ENCODE measurements at places on chromosomes 11 and 22.

GRCh38 chr22:18121506-18121905, 10.9 kb downstream of the TUBA8 start:
- no peak for DNase-seq

- peak; percentile 82 for DNase-seq
Observed at GRCh38 chr11:36352922-36353321, 56.8 kb downstream of the PRR5L start.

GRCh38 chr22:50192436-50193204, 6.9 kb downstream of the TRABD start:
- DNase-seq: peak; percentile 42

GRCh38 chr11:134624166-134624920, 212.3 kb upstream of the B3GAT1 start:
- no peak for DNase-seq

DNA sequence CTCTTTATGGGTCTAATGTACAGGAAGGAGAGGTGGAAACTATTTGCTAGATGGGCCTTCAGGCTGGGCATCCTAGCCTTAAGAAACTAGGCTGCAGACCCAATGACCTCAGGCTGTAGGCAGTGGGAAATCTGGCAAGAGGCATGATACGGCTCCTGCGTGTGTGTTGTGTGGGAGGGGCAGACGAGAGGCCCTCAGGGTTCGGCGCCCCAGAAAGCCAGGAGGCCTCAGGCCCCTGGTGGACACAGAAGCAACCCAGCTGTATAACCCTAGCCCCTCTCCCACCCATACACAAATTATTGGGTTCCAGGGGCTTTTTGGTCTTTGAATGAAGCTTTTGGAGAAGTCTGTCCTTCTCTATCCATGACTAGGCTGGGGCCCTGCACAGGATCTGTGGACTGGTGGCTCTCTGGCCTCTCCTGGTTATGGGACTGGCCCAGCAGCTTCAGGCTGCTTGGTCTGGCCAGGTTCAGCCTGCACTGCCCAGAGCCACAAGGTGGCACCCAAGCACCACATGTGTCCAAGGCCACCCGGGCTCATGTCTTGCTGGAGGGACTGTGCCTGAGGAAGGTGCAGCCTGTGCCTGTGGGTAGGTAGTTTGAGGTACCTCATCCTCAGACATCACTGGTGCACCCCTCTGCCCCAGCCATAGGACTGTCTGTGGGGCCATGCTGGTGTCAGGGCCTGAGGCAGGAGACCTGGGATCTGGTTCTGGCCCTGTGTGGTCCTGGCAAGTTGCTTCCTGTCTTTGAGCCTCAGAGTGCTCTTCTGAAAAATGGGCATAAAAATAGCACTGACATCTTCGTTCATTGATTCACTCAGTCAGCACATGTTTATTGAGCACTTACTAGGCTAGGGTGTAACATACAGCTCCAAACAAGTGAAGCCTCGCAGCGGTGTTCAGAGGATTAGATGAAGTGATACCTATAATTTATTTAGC, 87.5 kb downstream of the RRM1 start:
- DNase-seq: peak; percentile 64

DNA sequence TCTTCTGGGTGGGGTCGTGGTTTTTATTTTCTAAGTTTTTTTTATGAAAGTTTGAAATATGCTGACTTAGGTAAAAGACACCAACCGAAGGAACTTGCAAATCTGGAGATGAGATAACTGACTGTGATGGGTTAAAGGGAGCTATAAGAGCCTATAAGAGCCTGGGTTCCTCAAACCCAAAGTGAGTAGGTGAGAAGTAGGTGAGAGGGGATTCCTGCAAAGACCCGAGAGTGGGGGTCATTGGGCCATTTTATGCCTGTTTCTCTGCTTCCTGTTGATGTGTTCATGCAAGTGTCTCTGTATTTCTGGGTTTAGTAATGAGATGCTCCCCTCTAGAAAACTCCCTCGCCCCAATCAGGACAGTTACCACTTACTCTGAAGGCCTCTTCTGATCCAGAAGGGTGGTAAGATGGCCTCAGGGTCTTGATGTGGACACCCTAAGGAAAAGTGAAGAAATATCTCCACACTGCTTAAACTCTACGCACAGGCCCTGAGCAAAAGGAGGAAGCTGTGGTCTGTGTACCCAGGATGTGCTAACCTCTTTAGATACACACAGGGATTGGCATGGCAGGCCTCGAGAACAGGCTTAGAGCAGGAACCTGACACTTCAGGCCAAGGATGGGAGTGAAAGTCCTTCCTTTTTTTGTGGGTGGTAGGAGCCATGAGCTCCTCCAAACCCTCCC, 1.8 kb downstream of the FLI1 start:
- DNase-seq: peak; percentile 55

- no peak for DNase-seq
Observed at GRCh38 chr11:110522471-110522870, 92.7 kb downstream of the FDX1 start.

DNA sequence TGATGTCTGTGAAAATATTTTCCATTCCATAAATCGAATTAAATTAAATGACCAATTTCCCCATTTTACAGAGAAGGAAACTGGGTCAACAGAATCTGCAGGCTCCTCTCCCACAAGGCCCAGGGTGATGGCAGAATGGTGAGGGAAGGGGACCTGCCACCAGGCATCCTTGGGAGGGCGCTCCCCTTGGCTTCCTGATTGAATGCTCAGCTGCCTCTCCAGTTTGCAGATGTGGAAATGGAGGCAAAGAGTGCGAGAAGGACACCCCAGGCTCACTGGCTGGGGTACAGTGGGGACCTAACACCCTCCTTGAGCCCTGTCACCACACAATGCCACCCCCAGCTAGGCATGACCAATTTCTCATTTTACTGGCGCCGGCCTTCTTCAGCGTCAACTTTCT, 28.5 kb upstream of the CSNK1E start:
- no peak for DNase-seq

- DNase-seq: no peak
Observed at GRCh38 chr11:79925570-79925969, 484.7 kb upstream of the TENM4 start.

- no peak for DNase-seq
Observed at GRCh38 chr22:24752088-24752623, 22.4 kb downstream of the PIWIL3 start.

- no peak for DNase-seq
Observed at GRCh38 chr11:134124660-134125451, 56.0 kb downstream of the JAM3 start.

DNA sequence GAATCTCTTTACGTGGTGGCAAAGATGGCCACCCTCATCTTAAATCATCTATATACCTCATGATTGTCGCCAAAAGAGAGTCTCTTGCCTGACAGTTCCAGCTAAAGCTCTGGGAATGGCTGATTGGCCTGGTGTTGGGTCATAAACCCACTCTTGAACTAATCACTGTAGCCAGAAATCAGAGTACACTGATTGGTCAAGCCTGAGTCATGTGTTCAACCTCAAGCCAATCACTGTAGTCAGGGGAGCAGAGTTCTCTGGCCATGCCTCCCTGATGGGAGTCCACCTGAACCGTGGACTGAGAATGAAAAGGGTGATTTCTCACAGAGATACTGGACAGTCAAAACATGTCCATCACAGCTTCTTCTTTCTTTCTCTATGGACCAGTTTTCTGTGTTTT, 45.8 kb downstream of the RCN1 start:
- DNase-seq: no peak

DNA sequence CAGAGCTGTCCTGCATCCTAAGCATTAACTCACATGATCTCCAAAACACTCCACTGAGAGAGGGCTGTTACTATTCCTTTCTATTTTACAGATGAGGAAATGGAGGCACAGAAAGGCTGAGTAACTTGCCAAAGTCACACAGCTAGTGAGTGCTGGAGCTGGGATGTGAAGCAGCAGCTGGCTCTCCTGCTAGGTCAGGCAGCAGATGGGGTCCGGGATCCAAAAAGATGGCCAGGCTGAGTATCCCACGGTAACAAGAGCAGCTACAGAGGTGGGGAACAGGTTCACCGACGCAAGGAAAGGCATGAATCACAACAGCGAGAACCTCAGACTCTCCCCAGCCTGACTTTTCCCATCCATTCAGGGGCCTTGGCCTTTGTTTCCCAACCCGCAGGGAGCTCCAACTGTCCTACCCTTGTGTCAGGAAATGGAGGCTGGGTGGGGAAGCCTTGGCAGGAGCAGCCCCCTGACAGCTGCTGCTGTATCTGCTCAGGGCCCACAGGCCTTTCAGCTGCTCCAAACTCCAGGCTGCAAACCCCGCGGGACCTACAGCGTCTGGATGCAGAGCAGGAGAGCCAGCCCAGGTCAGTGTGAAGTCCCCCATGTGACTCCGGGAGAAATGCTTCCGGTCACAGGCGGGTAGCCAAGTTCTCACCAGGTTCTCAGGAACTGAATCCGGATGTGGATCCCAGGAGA, 29.5 kb downstream of the DKK3 start:
- no peak for DNase-seq

- no peak for DNase-seq
Observed at GRCh38 chr22:23566705-23567475, 13.2 kb downstream of the IGLL1 start.

- no peak for DNase-seq
Observed at GRCh38 chr22:47446821-47447810, 684.7 kb downstream of the TBC1D22A start.

DNA sequence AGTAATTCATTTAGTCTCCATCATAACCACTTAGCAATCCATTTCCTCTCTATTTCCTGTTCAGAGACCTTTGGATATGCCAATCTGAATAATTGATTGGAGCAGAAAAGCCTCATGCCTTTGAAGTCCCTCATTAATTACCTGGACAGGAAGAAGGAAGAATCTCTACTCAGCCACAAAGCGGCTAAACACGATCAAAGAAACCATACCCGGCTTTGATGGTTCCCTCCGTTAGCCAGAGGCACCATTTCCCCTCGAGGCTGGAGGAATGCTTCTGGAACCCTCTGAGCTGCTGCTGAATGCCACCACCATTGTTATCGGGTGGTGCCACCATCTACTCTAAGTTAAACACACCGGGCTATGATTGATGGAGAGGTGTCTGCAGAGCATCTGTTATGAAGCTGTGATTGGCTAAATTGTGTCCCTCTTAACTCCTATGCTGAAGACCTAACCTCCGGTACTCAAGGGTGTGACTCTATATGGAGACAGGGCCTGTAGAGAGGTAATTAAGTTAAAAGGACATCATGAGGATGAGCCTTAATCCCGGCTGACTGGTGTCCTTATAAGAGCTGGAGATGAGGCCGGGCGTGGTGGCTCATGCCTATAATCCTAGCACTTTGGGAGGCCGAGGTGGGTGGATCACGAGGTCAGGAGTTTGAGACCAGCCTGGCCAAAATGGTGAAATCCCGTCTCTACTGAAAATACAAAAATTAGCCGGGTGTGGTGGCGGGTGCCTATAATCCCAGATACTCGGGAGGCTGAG, 168.6 kb downstream of the CTTN start:
- DNase-seq: no peak

- DNase-seq: no peak
Observed at GRCh38 chr22:49070501-49070900, 757.2 kb downstream of the BRD1 start.

GRCh38 chr11:15617126-15617525, 502.4 kb downstream of the INSC start:
- no peak for DNase-seq

DNA sequence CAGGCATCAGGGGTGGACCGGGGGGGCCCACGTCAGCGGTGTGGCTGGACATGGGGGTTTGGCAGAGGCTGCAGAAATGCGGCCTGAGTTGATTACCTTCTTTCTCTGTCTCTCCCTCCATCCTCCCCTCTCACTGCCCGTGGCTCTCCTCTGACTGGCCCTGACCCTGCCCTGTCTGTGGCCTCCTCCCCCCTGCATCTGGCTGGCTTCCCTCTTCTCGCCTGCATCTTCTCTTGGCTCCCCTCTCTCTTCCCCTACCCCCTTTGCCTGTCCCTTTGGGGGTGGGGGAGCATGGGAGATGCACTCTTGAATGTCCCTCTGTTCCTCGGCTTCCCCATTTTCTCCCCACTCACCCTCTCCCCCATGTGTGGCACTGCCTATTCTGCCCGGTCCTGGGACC, 23.9 kb upstream of the TAB1 start:
- no peak for DNase-seq

GRCh38 chr11:96203567-96204365, 139.2 kb downstream of the MAML2 start:
- DNase-seq: no peak

DNA sequence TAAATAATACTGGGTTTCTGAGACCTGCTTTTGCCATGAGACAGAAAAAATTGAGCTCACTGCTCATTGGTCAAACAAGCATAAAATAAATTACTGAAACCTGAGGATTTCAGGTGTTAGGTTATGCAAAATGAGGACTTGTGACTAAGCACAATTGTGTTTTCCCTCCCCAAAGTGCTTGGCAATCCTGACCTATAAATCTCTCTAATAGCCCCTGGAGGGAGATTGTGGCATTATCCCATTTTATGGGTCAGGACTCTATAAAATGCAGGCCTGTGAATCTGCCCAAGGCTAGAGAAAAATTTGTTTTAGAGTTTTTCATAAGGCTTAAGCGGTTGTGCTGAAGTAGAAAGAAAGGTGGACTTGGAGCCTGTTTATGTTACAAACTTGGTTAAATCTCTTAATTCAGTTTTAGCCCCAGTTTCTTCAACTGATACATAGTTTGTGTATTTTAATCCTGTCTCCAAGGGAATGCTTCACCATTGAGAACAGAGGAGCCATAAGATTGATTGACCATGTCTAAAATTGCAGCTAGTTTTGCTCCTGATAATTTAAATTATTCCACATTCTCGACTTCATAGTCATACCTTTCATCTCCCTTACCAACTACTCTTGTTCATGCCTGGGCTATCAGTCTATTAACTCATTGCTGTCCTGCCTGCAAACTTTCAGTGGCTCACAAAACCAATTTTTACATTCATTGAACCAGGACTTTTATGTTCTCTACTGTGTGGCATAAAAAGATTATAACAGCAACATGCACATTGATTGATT, 63.6 kb upstream of the LRRC4C start:
- DNase-seq: no peak

GRCh38 chr11:88167853-88168252, 7.4 kb downstream of the RAB38 start:
- DNase-seq: no peak

DNA sequence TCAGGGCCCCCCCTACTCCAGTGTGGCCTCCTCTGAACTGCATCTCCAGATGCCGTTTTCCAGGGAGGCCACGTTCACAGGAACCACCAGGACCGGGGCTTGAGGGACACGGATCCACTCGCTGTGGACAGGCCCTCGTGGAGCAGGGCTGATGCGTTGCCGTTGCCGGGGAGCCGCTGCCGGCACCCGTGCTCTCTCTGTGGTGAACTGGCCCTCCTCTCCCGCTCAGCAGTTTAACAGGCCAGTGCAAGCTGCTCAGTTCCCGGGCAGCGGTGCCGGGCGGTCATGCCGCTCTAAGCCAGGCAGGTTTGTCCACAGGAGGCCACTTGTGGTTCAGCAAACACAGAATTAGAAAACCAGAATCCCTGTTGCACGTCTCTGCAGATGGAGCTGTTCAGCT, 301.6 kb downstream of the TBC1D22A start:
- DNase-seq: no peak
